GM23338 (cell line): ENCODE measurements at places on chromosomes 4 and X.

DNA sequence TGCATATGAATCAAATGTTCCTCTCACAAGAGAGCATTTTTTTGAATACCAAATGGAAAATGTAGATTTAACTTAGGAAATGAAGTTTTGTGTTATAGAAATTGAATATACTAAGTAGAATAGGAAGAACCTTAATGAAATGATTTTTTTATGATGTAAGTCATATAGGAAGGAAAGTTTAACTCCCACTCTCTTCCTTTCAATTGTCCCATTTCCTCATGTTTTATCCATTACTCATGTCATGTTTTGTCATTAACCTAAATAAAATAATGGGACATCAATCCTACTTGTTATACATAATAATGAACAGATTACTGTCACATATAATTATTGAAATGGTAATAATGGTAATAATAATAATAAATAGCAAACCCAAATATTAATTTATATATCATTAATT, 22.7 kb upstream of the SRD5A3 start:
- DNase-seq, result no peak

DNA sequence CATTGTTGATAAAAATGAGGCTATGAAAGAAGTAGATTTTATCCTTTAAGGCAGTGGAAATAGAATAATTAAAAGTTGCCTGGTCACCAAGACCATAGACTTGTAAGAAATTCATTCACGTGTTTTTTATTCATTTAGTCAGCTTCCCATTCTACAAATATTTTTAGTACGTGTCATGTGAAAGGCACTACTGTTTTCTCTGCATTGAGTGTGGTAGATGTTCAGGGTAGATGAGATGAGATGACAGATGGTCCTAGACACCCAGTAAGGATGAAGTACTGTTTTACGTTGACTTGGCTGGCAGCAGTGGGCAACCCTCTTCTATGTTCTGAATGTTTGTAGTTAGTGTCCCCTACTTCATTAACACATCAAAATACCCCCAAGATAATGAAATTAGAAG, 228.1 kb downstream of the ARHGAP24 start:
- no peak for DNase-seq

DNA sequence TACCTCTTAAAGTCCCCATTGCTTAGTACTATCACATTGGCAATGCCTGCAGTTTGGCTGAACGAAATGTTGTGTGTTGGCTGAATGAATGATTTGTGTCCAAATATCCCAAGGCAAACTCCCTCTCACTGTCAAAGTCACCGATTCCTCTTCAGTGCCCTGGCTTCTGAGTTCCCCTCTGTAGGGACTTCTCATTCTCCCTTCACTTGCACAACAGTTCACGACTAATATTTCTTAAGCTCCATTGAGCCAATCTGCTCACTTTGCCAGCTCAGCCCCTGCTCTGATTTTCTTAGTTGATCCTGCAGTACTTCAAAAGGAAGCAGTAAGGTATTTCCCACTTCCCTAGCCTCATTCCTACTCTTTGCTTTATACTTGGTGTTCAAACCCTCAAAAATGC, 21.9 kb upstream of the PACRGL start:
- DNase-seq, result no peak

GRCh38 chrX:23008431-23009099, 8.8 kb downstream of the DDX53 start:
- DNase-seq, result peak; percentile 58

DNA sequence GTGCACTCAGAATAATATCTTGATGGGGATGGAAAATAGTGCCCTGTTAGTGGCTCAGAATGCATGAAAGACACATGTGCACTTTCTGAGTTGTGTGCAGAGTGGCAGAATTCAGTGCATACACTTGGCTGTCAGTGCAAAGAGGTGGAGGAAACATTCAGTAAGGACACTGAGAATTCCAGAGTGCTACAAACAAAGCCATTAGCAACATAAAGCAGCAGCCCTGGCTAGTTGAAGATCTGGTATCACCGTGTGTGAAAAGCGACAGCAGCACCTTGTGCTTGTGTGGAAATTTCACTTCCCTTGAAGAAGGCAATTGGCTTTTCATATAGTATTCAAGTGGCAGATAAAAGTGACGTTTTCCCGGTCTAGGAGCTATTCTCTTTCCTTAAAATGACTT, 810.4 kb downstream of the TRIML1 start:
- DNase-seq, result peak; percentile 32

GRCh38 chrX:111830571-111830970, 45.4 kb upstream of the TRPC5OS start:
- no peak for DNase-seq

DNA sequence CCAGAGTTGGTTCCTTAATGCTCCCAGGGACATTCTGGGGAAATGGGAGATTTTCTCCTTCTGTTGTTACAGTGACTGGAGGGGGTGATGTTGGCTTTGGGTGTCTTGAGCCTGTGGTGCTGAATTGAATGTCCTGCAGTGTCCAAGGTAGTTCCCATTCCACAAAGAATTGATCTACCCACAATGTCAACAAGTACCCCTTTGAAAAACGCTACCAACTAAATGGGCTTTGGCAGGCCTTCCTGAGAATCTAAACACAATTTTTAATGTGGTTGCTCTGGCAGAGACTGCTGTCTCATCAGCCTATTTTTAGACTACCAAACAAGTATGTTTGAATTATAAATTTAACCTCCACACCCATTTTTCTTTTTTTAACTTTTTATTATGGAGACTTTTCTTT, 69.4 kb downstream of the CCKAR start:
- no peak for DNase-seq

DNA sequence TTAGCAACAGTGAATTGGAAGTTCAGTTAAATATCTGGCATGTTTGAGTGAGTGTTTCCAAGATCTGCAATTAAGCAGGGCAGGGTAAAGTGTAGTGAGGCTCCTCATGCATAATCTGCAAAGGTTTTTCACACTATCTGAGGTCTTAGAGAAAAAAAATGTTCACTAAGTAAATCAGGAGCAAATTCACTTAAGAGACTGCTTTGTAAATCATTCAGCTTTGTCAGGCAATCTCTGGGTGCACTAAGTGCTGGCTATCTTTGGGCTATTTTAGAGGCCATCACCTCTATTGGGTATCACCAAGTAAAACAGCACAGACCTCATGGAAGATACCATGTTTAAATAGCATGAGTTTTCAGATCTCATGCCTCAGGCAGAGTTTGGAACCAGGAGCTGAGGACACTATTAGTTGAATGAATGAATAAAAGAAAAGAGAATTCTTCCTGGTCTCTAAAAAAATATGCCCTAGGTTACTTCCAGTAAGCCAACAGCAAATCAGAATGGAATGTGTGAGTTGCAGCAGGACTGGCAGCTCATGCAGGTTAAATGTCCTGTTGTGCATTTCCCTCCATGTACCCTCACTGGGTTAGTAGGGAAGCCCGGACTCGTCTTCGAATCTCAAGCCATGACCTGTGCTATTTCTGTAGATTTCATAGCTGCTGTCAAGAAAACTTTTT, 195.3 kb downstream of the KCNIP4 start:
- no peak for DNase-seq

DNA sequence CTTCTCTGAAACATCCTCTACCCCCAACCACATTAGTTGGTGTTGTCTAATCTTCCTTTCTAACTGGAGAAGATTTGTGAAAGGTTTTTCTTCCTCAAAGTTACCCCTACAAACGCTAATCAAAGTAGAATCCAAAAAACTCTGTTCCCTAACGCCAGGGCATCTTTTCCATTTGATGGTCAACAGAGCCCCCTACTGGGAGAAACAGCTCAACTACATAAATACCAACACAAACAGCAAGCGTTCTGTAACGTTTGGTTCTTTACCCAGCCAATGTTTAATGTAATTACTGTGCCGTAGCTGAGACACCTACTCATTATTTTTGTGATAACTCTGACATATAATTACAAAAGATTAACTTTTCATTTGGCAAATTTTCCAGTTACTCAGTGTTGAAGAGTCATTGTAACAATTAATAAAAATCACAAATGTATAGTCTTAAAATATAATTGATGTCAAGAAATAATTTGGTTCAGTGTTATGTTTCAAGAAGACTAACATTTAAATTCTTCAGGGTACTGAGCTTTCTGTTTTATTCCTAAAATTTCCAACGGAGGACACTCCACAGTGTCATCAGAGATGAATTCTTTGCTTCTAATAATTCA, 94.9 kb upstream of the TBC1D9 start:
- DNase-seq, result peak; percentile 84

- DNase-seq, result no peak
Observed at GRCh38 chrX:3738509-3738908, 25.1 kb upstream of the PRKX start.

DNA sequence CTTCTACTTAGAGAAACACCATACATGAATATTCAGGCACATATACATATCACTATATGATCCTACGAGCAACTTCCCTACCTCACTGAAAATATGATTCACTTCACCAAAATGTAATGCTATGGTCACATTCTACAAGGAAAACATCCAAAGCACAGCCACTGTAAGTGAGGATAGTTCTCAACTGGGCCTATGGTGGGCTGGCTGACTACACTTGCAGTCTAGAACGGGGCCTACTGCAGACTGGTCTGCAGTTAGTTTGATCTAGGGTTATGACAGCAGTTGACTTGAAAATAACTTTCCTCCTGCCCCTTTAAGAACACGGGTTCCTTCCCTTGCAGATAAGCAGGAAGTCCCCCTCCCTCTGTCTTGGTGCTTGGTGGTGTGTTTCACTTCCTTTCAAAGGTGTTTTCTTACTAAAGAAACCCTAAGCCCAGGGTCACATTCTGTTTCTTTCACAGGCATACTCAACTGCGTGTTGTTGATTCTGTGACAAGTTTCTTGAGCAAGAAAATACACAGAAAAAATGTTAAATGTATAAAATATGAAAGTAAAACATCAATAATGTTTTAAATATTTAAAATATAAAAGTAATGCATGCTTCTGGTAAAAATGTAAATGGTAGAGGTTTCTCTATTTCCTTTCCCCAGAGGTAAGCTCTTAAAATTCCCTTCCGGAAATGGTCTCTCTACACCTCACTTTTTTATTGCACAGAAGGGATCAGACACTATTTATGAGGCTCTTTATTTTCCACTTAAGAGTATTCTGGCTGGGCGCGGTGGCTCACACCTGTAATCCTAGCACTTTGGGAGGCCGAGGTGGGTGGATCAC, 18.0 kb upstream of the TMSB4X start:
- peak; percentile 41 for DNase-seq

DNA sequence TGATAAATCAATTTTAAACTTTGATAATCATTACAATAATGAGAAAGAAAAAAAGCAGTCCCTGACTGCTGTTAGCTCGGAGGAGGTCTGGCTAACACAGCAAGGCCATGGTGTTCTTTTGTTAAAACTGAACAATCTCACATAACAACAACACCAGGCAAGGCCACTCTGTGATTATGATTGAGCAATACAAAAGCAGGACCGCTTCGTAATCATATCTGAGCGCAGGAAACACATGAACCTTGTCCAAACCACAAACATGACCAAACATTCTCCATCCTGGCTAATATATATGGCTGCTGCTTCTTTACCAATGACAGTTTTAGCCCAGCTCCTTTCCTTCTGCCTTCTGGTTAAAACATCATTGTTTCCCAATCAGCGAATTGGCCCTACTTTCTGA, 76.8 kb upstream of the DDX53 start:
- DNase-seq, result no peak

GRCh38 chr4:87872028-87872427, 39.3 kb downstream of the MEPE start:
- no peak for DNase-seq

DNA sequence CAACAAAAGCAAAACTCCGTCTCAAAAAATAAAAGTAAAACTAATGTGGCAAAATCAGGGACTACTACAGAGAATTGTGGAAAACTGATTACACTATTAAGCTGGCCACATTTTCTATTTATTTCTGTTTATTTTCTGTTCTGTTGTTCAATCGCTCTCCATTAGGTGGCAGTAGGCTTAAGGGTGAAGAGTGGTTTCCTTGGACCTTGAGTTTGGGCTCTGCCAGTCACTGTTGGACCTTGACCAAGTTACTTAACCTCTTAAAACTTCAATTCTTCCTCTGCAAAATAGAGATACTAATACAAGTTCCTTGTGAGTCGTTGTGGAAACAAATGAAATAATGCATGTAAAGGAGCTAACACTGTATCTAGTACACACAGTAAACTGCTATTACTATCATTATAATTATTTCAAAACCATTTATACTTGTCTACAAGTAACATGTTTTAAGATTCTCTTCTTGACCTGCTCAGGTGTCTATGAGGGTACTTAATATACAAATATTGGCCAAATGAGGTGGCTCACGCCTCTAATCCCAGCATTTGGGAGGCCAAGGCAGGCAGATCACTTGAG, 15.2 kb downstream of the HSD17B11 start:
- peak; percentile 76 for DNase-seq

DNA sequence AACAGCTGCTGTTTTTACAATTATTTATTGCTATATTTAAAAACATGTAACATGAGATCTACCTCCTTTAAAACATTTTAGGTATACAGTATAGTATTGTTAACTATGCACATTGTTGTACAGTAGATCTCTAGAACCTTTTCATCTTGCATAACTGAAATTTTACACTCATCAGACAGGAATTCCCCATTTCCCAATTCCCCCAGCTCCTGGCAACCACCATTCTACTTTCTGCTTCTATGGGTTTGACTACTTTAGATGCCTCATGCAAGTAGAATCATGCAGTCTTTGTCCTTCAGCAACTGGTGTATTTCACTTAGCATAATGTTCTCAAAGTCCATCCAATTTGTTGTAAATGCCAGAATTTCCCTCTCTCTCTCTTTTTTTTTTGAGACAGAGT, 9.7 kb upstream of the LSM6 start:
- no peak for DNase-seq

- no peak for DNase-seq
Observed at GRCh38 chrX:43860646-43861370, 21.4 kb downstream of the MAOB start.

- no peak for DNase-seq
Observed at GRCh38 chrX:36407836-36408235, 488.3 kb downstream of the CFAP47 start.
